ENCODE measurements at places on chromosomes 1 and 21.

- no peak for DNase-seq
Measured at GRCh38 chr1:183622013-183622412, 13.6 kb downstream of the ARPC5 start.

- peak; percentile 45 for DNase-seq
Measured at GRCh38 chr1:112618721-112619517, at the start of gene ST7L. ST7L (minus strand) TSS chr1:112619141; CDS start chr1:112619113, 28 bp downstream.

DNA sequence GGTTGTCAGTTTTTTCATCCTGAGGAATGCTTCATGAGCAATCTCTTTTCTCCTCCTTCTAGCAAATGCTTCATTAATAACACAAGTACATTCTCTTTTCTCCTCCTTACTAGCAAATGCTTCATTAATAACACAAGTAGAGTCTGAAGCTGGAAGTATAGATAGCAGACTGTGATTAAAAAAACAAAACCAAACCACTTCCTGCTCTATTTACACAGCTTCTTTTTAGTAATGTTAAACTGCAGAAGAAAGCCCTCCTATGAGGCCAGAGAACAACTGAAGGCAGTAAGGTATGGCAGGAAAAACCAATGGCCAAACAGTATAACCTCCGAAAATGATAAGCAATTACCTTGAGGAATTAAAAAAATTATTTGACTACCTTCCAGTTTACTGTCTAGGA, 90.1 kb downstream of the ZSWIM5 start:
- DNase-seq, result no peak

GRCh38 chr1:173024543-173024942, 26.2 kb downstream of the TNFSF18 start:
- DNase-seq, result no peak

DNA sequence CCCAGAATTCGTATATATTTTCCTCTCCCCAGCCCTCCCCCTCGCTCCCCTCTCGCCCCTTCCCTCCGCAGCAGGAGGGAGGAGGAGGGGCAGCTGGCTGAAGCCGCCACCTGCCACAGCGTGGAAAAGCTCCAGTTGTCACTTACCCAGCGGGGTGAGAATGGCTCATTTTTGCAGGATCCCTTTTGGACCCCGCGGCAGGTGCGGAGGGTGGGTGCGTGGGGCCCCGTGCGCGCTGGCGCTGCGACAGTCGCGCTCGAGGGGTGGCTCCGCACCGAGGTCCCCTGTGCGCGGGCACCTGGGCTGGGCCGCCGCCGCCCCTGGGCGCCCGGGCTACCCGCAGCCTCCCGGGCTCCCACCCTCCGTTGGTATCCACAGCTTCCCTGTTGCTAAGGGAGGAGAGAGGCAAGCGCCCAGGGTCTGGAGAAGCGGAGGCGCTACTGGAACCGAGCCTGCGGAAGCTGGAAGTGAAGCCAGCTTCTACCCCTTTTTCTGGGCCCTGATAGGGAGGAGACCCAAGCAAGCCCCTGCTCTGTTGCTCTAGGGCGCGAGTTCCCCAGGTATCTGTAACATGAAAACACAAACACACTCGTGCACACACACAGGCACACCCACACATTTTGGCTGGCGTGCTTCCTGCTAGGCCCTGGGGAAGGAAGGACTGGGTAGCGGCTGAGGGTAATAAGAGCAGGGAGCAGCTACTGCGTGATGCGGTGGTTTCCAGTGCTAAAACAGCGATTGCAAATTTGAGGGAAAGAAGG, at the start of gene ERICH3:
TSS of gene ERICH3 (minus strand) at position 442 of the 761 bp plus-strand sequence. CDS start at position 169, 273 bp downstream.
- DNase-seq, result no peak

DNA sequence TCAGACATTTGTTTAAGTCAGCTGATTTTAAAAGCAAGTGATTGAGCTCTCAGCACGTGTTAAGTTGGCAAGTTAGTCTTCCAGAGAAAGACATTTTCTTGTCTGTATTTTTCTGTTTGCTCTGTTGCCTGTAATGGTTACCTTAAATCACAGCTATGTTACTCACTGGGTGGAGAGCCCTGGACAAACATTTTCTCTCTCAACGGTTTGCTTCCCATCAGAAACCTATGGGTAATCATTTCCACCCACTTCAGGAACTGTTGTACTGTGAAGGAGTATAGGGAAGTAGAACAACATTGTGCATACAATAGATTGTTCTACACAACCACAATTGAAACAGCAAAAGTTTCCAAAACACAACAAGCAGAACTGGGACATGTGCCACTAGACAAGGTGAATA, 113.9 kb upstream of the DPT start:
- no peak for DNase-seq

DNA sequence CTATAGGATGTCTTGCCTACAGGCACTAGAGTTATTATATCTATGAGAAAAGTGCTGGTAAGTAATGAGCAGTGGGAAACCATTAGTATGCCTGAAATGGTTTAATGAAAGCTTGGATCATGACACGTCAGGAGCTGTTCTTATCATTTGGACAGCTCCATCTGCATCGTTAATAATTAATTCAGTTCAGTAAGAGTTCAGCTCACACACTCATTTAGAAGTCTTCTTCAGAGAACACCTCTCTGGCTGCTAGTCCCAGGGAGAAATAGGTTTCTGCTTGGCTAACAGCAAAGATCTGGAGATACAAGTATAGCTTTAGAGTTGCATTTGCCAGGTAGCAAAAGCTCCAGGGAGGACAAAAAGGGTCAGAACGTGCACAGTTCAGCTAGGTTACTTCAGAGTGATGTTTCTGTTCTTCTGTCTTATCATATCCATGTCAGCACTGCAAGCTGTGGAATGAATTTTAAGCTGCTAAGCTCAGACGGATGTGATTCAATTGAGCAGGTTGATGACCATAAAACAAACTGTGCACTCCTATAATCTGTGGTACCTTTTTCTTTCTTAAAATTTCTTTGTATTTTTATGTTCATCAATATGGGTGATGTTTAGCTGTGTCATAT, 173.6 kb downstream of the ADGRL2 start:
- no peak for DNase-seq

DNA sequence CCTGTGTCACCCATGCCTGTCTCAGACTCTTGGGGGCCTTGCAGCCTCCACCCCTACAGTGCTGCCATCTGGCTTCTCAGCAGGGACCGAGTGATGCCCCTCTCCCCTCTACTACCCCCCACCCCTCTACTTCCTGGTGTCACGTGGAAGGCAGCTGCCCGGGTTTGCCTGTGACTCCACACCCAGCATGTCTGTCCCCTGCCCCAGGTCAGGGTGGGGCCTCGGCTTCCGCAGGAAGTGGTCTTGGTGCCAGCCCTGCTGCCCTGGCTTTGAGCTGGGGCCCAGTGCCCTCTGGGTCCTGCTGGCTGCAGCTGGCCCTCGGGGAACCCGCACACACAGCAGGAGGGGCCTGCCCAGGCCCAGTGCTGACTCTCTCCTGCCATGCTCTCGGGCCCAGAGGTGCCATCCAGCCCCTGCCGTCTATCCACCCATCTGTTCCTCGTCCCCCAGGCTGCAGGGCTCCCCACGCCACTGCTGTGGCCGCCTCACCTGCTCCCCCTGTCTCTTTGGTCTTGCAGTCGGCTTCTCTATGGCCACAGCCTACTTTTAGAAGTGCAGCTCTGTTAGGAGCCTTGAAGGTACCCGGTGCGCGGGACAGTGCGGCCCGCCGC, 24.0 kb downstream of the PLCH2 start:
- no peak for DNase-seq

GRCh38 chr1:208743361-208743760, 499.2 kb upstream of the PLXNA2 start:
- no peak for DNase-seq

Measured in NCI-H187 (cell line).